Left renal cortex interstitium (tissue), 4 donors: ENCODE measurements at places on chromosomes 16 and 17.

DNA sequence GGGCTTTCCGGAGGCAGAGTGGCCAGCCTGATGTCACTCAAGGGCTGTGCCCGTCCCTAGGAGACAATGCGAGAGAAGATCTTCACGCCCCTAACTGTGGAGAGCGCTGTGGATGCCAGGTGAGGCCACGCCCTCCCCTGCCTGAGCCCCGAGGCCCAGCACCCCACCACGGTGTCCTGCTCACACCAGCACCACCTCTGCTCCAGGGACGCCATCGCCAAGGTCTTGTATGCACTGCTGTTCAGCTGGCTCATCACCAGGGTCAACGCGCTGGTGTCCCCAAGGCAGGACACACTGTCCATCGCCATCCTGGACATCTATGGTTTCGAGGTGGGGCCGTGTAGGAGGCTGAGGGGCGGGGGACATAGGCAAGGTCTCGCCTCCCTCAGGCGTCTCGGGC is 27.8 kb downstream of the MYO15A start:
- DNase-seq, result no peak

- DNase-seq, result no peak
Observed at GRCh38 chr16:20612551-20613480, 36.6 kb upstream of the ACSM2B start.

DNA sequence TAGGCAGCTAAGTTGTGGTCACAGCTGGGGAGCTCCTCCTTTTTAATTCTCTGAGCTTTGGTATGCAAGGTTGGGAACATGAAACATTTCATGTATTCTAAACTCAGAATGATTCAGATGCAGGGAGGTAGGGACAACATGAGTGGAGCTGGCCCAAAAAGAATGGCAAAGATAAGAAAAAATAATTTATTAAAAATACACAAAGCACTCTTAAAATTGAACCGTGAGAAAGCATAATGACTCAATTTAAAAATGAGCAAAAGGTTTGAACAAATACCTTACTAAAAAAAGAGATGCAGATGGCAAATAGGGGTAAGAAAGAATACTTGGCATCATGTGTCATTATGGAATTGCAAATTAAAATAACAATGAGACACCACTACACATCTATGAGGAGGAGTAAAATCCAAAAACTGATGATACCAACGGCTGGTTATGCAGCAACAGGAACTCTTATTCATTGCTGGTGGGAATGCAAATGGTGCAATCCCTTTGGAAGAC is 175.6 kb upstream of the IRX3 start:
- DNase-seq, result no peak

- DNase-seq, result no peak
Observed at GRCh38 chr16:46894036-46894672, 10.0 kb downstream of the GPT2 start.

DNA sequence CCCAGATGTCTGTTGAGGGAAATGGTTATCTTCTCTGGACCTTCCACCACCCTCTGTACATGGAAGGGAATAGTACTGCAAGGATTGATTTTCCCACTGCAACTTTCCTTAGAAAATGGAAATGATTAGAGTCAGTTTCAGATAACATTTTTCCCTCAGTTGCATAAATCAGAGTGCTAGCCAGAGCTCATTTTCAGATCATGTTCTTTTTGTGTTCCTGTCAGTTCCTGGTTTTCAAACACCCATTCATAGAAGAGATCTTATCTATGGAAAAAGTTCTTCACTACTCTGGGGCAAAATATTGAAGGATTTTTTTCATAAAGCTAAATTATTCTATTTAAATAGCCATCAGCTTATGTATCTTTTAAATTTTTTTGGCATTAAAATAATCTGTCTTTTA is 11.7 kb upstream of the COX10 start:
- no peak for DNase-seq

DNA sequence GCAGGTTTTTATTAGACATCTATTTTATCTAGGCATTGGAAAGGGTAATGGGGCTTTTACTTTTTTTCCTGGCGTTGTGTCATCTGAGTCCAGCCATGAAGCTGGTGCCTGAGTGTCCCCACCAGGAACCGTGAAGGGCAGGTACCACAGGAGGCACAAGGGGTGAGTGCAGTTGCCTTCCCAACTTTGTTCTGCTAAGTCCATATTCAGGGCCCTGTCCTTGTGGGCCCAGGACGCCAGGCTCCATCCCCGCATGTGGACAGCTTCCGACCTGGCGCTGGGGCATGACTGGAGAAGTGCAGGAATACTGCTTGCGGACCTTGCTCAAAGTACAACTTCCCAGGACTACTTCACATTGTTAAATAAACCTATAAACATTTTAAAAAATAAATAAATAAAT is 60.6 kb downstream of the KPNA2 start:
- no peak for DNase-seq
